ENCODE measurements at places on chromosomes 7 and 10.

- DNase-seq: no peak
Observed at GRCh38 chr7:14446219-14446618, 456.3 kb downstream of the DGKB start.

GRCh38 chr10:124296813-124297788, 121.6 kb downstream of the OAT start:
- no peak for DNase-seq

DNA sequence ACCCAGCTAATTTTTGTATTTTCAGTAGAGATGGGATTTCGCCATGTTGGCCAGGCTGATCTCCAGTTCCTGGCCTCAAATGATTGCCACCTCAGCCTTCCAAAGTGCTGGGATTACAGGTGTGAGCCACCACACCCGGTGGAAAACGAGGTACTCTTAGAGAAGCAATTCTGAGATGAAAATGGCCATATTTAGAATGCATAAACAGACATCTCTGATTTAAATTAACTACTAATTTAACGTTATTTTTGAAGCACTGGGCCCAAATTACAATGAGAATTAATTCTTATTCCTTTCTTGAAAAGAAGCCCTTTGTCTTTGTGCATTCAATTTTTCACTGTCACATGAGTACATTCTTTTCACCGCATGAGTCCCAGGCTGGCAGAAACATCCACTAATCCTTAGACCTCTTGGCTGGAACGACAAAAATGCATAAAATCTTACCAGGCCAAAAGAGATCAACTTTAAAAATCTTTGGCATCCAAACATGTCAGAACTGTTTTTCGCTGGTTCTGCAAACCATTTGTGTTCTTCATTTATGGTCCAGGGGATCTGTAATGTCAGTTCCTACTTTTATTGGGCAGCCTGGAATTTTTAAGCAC, 60.1 kb upstream of the CAPZA2 start:
- DNase-seq: no peak

- peak; percentile 53 for DNase-seq
Observed at GRCh38 chr7:1720326-1720725, 50.2 kb downstream of the ELFN1 start.

DNA sequence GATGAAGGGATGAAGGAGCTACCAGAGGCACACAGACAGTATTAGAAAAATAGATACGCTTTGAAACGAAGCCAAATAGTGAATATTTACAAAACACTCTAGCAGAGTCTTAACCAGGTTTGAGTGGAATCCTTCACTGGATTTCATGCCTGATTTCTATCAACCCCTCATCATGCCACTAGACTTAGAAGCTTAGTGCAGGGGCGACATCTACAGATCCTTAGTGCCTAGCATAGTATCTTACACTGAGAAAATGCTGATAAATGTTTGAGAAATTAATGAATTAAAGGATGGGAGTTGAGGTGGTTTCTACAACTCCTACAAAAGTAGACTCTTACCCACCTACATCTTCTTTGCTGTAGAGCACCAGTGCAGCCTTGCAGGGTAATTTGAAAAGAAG, 54.7 kb upstream of the CCNJ start:
- DNase-seq: no peak

DNA sequence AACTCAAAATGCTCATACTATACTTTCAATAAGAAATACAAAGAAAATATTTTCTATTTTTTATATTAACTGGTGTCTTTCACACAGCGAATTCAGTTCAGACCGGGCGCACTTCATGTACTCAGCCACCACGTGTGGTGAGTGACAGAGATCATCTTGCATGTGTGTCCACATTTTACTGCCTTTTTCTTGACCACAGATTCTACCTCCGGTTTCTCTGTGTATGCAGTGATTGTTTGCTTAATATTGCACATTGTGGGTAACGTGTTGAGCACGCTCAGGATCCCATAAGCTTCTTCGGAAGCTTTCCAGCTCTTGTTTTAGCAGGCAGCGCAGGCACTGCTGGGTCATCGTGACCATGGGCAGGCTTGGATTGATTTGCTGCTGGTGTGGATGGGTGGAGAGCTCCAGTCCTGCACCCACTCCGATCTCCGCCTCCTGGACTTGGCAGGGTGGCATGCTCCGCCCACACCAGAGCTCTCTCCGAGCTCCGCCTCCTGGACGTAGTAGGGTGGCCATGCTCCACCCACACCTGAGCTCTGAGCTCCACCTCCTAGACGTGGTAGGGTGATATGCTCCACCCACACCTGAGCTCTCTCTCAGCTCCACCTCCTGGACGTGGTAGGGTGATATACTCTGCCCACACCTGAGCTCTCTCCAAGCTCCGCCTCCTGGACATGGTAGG, 253.3 kb downstream of the DIP2C start:
- DNase-seq: no peak

DNA sequence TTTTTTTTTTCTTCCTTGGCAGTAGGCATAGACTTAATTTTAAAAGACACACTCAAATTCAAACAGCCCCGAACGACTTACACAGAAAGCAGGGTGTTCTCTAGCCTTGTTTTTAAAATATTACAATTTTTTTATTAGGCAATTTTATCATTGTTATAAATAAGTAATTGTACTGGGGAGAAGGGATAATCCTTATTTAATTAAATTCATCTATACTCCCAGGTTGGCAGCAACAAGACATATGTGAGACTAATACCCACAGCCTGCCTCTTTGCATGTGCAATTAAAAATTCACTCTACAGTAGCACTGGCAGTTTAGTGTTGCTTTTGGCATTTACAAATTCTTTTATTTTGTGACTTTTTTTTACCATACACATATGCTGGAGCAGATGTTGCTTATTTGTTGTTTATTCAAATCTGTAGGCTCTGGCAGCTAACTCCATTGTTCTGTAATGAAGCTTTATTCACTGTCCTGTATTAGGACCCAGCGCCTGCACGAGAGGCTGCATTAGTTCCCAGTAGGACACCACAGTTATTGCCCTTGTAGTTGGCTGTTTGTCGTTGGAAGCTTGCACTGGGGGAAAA, 84.9 kb upstream of the PPP1R17 start:
- DNase-seq: no peak

DNA sequence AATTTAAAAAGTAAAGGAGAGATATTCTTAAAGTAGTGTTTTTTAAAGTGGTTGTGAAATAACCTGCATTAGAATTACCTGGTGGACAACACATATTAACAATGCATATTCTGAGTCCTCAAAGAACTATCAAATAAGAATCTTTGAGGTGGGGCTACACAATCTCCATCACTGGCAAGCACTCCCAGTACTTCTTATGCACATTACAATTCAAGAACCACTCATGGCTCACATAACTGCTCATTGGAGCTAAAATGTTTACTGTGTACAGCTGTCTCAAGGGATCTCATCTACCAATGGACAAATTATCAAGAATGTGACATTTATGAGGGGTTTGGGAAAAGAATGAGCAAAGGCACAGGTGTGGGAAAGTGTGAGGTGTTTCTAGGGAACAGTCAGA, 692.0 kb downstream of the PHTF2 start:
- DNase-seq: no peak

DNA sequence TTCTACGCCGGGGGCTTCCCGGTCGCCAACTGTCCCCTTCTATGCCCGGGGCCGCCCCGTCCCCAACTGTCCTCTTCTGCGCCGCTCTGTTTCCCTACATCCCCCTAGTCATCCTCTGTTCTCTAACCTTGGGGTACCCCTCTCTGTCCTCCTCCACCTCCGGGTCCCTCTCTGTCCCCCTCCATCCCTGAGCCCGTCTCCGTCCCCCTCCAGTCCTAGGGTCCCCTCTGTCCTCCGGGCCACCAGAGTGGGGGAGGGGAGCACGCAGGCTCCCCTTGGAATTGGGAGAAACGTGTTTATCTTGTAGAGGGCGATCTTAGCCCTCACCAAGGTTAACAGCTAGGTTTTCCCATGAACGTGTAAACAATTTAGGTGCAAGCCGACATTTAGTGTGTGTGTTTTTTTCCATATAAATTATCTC, 852 bp upstream of the KLF6 start:
- DNase-seq: no peak

- DNase-seq: no peak
Observed at GRCh38 chr10:117442521-117442920, 67.3 kb upstream of the PDZD8 start.

DNA sequence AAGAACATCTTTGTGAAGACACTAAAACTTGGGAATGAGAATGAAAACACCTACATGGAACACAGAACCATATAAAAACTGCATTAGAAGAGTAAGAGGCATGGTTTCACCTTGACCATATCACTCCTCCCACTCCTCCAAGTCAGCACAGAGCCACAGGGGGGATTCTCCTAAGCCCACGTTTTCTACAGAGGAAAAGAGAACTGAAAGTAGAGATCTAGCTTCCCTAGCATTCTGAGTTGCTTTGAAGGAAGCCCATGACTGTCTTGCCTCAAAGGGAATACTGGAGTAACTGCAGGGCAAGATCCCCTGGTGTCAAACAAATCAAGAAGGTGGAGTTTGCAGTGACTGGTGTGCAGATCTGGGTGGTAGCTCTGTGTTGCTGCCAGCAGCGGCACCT, 43.9 kb downstream of the HBP1 start:
- DNase-seq: no peak

DNA sequence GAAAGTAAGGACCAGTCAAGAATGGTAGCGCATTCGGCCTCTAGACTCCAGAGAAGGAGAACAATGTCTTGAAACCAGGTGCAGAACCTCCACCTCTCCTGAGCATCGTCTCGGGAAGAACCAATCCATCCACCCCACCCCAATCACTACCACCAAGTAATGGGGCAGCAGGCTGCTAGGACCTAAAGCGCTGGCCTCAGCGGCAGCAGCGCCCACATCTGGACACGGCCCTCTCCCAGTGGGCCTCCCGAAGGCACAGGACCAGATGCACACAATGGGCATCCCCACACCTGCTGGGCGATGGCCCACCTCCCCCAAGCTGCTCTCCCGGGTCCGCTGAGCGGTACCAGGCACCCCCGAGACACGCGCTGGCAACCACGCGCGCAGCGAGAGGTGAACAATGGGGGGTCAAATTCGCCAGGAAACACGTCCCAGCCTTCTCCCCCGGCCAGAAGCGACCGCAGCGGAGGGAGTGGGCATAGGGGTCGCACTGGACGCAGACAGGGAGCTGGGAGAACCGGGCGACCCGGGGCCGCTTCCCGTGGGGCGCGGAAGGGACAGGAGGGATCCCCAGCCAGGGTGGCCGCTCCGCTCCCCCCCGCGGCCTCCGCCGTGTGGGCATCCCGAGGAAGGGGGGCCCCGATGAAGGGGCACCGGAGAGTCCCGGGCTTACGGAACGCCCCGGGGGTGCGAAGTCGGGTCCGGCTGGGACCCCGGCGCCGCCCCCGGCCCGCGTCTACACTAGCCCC, 506 bp downstream of the CTTNBP2 start:
- peak; percentile 25 for DNase-seq

DNA sequence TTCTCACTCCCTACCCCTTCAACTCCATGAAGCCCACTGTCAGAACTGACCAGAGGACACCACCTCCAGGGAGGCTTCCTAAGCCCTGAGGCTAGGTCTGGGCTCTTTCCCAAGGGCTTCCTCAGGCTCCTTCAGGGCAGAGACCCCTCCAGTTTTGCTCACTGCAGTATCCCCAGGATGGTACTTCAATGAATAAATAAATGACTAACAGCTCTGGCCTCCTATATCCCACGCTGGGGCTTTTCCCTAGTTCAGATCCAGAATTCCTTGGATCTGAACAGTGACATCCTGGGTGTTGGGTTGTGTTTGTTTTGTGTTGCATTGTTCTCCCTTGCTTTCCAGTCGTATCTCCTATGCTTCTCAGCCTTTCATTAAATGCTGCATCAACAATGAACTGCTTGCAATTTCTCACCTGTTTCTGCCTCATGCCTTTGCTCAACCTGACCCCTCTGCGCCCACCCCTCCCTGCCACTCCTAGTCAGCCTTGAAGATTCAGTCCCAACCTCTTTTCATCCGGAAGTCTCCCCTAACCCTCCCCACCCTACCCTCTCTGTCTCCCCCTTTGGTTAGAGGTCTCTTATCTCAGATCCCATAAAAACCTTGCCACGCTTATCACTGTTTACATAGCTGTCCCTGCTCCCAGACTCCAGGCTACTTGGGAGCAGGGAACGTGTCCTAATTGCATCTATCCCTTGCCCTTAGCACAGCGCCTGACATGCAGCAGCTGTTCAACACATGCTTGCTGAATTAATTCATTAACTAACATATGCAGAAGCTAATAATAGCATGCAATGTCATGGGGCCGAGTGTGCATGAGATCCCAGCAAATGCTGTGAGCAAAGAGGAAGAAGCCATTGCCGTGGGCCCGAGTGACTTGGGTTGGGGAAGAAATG, 41.7 kb downstream of the PPP1R3C start:
- DNase-seq: no peak

- no peak for DNase-seq
Observed at GRCh38 chr10:122911889-122912484, 1.6 kb downstream of the FAM24A start.

DNA sequence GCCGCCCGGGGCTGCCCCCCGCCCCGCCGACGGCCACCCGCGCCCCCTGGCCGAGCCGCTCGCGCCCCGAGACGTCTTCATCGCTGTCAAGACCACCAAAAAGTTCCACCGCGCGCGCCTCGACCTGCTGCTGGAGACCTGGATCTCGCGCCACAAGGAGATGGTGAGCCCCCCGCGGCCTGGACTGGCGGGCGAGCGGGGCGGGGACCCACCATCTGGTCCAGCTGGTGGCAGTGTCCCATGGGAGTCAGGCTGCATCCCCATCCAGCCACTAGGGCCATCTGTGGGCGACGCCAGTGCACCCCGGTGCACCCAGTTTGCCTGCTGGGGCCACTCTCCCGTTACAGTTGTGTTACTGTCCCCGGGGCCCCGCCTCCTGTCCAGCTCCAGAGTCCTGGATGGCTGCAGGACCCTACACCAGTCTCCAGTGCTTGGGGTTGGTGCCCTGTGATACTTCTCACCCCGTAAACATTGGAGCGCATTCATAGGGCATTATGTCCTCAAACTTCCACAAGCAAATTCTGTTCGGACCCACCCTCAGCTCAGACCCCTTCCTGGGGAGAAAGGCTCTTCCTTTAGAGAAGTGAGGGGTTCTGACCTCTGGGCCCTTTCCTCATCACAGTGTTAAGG, 672 bp downstream of the LFNG start:
- peak; percentile 21 for DNase-seq

Data from COR-L47 (cell line).